ENCODE measurements at places on chromosomes 1 and 21.

GRCh38 chr1:86641318-86641717 lies 63.1 kb upstream of the SH3GLB1 start:
- DNase-seq = no peak

DNA sequence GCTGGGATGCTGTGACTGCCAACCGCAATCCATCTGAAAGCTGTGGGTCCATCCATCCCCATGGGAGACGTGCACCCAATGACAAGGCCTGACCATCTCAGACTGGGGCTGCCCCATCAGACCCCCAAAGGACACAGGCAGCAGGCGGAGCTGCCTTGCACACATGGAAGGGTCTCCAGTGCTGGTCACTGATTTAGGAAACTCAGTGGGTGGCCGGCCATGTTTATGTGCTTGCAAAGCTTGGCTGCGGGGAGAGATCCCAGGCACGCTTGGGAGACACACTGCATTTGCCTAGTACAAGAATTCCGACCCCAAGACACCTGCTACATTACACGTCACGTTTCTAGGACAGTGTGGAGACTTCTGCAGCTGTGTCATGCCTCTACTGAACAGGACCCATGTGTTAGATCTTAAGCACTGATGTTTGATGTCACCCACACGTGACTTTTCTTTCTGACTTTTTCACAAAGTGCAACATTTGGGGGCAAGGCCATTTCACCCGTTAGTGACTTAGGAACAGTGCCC lies 181.4 kb downstream of the CLIC6 start:
- DNase-seq = no peak

DNA sequence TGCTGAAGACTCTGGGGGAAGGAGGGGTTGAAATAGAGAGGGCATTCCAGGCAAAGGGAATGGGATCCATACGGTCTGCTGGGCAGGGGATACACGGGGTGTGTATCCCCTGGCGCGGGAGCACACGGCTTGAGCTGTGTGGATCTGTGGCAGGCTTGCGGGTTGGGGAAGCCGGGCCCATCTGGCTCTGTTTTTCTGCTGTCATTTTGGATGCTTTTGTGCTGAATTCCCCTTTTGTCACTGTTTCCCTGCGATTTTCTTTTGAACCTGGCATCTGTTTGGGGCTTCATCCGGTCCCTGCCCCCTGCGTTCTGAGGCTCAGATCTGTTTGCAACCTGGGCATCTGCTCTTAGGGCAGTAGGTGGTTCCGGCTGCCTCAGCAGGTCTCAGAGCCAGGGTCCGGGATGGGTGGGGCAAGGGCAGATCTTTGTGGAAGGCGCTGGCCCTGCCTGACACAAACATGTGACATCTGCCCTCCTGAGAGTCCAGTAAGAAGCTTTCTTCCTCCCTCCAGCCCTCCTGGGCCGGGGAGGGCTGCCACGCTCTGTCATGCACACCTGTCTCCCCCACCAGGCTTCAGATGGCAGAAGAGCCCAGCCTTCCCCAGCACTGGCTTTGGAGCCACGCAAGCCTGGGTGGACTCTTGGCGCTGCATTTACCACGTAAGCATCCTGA lies 84.0 kb downstream of the IGSF21 start:
- DNase-seq = no peak

DNA sequence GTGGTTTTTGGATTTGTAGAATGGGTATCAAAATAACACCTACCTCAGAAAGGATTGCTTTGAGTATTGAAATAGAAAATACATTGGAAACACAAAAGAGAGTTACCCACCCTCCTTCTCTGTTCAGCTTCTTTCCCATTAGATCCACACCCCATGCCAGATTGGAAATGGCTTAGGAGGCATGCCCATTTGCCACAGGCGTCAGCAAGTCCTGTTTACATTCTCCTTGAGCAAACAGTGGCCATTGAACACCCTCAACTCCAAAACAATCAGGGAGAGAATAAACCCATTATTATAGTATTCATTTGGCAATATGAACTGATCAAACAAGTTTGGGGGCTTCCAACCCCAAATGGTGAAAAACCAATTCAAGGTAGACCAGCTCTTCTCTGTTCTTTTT lies 2.4 kb downstream of the ELAPOR1 start:
- no peak for DNase-seq

DNA sequence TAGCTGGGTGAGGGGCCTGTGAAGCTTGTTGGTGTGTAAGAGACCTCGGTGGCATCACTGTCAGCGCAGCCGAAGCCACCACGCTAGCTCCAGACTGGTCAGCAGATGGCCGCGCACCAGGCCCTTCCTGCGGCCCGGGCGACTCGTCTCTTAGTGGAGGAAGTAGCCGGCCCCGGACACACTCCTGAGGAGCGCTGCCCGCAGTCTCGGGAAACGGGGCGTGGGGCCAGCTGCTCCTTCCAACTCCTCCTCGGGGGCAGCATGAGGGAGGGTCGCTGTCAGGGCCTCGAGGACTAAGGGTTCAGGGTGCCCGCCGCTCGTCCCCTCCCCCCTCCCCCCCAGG lies 20.4 kb downstream of the H3-3A start:
- DNase-seq = peak; percentile 83

DNA sequence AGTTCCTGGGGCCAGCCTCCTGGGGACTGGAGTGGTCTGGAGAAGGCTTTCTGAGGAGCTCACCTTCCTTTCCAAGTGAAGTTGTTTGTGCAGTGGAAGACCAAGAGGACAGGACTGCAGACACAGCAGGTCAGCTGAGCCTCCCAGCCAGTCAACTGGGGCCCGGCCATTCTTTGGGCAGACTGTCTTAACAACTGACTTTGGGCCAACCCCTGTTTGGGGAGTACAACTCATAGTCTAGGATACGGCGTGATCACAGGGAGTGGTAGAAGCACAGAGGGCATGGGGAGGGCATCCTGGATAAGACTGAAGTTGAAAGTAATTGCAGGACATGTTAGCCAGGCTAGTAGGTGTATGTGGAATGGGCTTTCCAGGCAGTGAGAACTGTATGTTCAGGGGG lies 50.3 kb downstream of the PGM1 start:
- DNase-seq = peak; percentile 33

- DNase-seq = no peak
Observed at GRCh38 chr21:17597680-17598079, 15.0 kb downstream of the BTG3 start.

DNA sequence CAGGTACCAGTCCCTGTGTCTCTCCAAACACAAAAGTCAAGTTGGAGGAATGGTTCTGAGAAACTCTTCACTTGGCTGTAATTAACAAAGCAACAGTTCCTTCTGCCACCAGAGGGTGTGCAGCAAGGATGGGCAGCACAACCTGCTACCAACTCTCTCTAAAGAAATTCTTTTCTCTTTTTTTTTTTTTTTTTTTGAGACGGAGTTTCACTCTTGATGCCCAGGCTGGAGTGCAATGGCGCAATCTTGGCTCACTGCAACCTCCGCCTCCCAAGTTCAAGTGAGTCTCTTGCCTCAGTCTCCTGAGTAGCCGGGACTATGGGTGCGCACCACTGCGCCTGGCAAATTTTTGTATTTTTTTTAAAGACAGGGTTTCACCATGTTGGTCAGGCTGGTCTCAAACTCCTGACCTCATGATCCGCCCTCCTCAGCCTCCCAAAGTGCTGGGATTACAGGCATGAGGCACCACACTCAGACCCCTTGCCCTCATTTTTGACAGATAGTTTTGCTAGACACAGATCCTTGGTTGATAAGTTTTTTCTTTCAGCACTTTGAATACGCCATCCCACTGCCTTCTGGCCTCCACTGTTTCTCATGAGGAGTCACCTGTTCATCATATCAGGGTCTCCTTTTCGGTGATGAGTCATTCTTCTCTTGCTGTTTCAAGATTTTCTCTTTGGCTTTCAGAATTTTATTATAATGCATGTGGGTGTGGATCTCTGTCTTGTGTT lies 12.1 kb upstream of the DEGS1 start:
- DNase-seq = no peak

GRCh38 chr1:169484683-169485430 lies 887 bp downstream of the SLC19A2 start:
- DNase-seq = peak; percentile 66

Data from islet precursor cell (in vitro differentiated cells).